K562 (cell line): ENCODE measurements at places on chromosomes 5 and 9. TPM values are rescaled to one million over a fixed set of nuclear protein-coding genes. Genes with fewer than 3 reads are reported as not detected.

- H3K36me3 ChIP-seq, result peaks cover 17% of the 10 kb centered on the region; the same call in 2 of the 3 replicates
- peaks cover 12% of the 10 kb centered on the region; the same call in 2 of the 3 replicates for H3K4me1 ChIP-seq
- H3K4me3 ChIP-seq, result no peak overlapping the region
Measured at GRCh38 chr5:138029501-138029900, 3.4 kb downstream of the FAM13B start.

The SPINK13 gene
- total RNA-seq, result not detected in 2 replicates

DNA sequence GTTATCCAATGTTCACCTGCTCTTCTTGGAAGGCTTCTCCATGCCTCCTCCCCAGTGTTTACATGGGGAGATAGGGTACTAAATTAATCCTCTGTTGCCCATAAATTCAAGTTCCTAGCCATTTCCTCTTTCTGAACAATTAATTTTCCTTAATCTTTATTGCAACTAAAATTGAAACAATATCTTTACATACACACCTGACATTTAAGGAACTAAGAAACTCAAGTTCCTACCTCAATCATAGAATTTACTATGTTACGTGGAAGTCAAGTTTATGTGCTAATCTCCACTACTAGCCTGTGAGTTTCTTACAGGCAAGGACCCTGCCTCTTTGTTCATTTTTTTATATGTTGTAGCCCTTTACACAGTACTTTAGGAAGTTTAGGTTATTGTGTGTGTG lies 10.1 kb upstream of the ADRB2 start:
- no peak overlapping the region for H3K27ac ChIP-seq
- no peaks in the 10 kb centered on the region for H3K27me3 ChIP-seq
- no peak overlapping the region for H3K4me3 ChIP-seq
- H3K4me1 ChIP-seq, result peaks cover 4% of the 10 kb centered on the region; the same call in 1 of the 3 replicates

The WWC1 gene
- 0.42 and 0.60 TPM in 2 replicates for total RNA-seq

The NEUROG1 gene
- total RNA-seq, result not detected in 2 replicates

The IL9 gene
- not detected in 2 replicates for total RNA-seq
